ENCODE measurements at places on chromosomes 3 and 15.
A peak's percentile ranks its signal among the peaks of the same experiment; 100 is the strongest.

DNA sequence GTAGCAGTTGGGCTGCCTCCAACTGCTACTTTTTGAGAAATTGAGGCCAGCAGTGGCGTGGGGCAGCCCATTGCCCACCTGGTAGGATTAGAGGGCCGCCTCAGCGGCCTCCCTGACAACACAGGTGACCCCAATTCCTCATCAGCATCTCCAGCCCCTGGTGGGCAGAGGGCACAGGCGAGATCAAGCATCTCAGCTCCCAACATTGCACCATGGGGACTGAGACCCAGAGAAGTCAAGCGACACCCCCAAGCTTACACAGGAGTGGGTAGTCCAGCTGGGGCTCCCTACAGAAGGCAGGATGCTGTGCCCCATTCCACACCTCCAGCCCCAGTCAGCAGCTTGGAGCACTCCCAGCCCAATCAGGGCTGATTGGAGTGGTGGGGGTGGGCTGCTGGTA is 228 bp upstream of the H1-8 start:
- DNase-seq, result no peak

DNA sequence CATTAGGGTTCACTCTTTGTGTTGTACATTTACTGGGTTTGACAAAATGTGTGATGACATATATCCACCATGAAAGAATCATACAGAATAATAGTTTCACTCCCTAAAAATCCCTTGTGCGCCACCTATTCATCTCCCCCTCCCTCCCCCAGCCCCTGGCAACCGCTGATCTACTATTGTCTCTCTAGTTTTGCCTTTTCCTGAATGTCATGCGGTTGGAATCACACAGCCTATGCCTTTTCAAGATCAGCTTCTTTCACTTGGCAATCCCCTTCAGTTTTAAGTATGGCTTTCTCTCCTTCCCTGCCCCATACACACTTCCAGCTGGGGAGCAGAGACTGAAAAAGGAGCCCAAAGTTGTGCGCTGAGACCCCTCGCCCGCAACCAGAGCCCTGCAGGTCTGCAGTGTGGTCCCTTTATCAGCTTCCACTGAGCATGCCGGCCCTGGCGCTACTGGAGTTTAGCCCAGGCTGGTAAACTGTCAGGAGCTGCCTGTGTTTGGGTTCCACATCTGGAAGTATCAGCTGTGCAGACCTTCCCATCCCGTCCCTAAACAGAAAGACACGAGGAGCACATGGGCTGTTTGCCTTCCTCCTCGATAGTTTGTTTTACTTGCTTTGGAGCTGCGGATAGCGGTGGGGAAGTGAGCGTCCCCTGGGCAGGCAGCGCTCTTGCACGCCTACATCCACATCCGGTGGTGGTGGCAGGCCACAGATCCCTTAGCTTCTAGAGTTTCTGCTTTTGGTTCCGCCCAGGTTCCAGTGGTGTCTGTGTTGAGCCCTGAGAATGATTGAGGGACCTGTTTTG is 12.3 kb downstream of the BOC start:
- peak; percentile 8 for DNase-seq

GRCh38 chr3:194985031-194985578 is 285.9 kb downstream of the XXYLT1 start:
- DNase-seq, result peak; percentile 20

DNA sequence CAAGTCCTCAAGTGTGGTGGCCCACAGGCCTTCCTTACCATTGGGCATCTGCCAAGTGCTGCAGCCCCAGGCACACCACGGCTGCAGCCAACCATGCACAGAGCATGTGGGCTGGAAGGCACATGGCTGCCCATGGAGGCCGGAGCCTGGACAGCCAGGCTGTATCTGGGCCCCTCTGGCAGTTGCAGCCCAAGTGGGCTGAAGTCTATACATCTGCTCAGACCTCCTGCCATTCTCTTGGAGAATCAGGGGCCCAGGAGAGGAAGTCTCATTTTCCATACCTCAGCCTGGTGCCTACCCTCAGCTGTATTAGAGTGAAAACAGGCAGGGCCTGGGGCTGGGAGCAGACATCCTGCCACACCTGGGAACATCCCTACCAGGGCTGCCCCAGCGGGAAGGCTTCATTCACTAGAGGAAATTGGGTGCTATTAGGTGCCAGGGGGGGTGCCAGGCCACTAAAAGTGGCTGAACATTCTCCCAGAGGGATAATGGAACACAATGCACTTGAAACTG is 48.0 kb upstream of the SLCO2A1 start:
- no peak for DNase-seq

DNA sequence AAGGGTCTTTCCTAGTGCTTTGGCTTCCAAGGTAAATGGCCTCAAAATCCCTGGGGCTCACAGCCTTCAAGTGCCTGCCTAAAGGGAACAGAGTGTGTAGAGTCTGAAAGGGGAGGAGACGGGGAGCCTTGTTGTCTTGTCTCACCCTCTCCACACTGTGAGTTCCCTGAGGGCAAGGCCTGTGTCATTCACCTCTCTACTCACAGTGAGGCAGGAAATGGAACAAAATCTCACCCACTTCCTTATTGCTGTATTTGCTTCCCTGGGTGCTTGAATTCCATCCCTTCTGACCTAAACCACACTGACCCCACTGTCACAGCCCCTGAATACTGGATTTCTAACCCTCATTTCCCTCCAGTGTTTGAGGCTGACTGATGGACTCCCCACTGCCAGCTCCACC is 197.5 kb downstream of the EPHB1 start:
- no peak for DNase-seq

GRCh38 chr3:116306720-116307119 is 138.6 kb downstream of the LSAMP start:
- no peak for DNase-seq
